ENCODE measurements at places on chromosomes 16 and 17.

DNA sequence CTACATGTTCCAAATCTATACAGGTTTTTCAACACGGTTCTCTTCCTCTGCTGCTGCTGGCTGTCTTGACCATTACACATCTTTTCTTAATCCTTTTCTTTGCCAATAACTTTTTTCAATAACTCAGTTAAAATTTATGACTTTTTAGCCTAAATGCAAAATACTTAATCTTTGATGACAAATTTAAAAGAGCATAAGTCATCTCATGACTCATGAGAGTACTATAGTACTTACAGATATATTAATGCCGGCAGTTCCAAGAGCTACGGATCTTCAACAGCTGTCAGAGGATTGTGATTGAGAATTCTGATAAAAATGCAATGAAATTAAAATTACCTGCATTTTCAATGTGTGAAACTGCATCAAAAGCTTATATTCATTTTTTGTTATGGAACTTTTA, 105.5 kb downstream of the KPNA2 start:
- DNase-seq, result no peak

DNA sequence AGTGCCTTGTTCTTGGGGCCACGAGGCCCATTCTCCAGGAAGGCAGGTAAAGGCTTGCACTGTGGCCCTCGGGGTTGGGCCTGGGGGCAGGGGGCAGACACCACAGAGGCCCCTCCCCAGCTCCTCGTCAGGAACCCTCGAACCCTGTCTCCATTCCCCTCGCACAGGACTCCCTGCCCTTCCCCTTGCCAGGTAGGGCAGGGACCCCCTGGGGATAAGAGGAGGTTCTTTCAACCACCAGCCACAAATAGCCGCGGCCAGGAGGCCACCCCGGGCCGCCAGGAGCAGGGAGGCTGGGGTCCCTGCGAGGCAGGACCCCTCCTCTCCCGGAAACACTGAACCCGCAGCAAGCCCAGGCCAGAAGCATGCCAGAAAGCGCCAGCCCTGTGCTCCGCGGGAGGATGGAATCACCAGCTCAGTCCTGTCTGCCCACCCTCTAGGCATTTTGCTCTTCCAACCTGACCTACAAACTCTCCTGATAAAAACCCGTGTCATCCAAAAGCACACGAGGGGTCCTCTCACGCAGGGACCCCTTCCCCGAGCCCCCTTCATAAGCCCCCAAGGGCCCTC, 45.6 kb downstream of the SLC47A1 start:
- no peak for DNase-seq

- DNase-seq, result no peak
Observed at GRCh38 chr17:22570144-22570845, 878.0 kb downstream of the KCNJ18 start.

DNA sequence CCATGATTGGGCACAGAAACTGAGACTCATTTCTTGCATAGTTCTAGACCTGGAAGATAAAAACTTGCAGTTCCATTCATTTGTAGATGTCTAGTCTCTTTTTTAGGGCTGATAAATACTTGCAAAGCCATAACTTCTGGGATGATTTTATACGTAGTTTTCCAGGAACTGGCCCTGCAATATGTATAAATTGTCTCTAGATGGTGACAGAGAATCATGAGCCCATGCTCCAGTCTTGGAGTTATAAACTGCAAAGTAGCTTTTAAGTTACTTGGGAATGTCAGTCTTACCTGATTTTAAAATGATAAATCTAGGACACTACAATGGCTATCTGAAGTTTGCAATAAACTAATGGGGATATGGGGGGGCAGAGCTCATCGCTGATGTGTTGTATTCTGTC, 3.0 kb upstream of the ADAMTS18 start:
- DNase-seq, result no peak

DNA sequence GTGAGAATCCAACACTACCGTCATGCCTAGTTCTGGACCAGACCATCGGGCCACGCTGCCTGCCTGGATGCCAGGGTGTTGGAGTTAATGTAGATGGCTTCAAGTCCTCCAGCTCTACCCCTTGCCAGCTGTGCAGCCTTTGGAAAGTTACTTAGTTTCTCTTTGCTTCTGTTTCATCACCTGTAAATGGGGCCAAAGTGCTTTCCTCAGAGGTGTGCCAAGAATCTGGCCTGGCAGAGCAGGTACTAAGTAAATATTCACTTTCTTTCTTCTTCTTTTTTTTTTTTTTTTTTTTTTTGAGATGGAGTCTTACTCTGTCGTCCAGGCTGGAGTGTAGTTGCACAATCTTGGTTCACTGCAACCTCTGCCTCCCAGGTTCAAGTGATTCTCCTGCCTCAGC, 159.5 kb upstream of the RPL38 start:
- DNase-seq, result no peak

DNA sequence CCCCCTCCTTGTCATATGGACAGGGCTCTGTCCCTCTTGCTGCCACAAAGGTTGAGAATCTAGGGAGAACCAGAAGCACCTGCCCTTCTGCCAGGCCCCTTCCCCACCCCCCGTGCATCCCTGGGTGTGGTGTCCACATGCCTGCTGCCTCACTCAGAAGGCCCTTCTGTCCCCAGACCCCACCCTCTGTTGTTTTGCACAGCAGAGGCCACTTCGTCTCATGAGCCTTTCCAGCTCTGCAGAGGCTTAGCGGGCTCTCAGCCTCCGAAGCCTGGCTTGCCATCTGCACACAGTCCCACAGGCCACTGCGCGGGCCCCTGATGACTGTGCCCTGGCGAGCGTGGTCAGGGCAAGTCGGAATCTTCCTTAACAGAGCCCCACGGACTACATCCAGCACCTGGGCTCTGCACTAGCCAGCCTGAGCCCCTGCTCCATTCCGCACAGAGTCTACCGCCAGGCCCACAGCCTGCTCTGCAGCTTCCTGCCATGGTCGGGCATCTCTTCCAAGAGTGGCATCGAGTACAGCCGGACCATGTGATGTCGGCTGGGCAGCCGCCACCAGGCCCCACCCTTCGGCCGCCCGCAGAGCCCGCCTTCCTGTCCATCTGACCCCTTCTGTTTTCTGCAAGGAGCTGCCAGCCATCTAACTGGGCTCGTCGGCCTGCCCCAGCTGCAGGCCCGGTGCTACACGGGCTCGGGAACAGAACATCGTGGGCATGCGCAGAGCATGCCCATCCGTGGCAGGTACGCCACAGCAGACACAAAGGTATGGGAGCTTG, 10.8 kb downstream of the C16orf90 start:
- DNase-seq, result no peak

DNA sequence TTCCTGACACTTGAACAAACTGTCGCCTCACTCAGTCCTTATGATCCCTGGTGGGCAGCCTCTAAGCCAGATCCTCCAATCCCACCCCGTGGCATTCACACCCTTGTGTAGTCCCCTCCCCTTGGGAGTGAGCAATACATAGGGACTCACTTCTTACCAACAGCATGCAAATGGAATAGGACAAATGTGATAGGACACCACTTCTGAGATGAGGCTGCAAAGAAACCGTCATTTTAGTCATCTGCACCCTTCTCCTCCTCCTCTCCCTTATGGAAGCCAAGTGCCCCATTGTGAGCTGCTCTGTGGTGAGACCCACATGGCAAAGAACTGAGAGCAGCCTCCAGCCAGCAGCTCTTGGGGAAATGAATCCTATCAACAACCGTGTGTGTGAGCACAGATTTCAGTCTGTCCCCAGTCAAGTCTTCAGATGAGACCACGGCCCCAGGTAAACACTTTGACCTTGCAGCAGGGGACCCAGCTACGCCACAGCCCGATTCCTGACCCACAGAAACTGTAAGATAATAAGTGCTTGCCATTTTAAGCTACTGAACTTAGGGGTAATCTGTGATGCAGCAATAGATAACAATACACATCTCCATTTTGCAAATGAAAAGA, 46.9 kb downstream of the ZFHX3 start:
- no peak for DNase-seq

DNA sequence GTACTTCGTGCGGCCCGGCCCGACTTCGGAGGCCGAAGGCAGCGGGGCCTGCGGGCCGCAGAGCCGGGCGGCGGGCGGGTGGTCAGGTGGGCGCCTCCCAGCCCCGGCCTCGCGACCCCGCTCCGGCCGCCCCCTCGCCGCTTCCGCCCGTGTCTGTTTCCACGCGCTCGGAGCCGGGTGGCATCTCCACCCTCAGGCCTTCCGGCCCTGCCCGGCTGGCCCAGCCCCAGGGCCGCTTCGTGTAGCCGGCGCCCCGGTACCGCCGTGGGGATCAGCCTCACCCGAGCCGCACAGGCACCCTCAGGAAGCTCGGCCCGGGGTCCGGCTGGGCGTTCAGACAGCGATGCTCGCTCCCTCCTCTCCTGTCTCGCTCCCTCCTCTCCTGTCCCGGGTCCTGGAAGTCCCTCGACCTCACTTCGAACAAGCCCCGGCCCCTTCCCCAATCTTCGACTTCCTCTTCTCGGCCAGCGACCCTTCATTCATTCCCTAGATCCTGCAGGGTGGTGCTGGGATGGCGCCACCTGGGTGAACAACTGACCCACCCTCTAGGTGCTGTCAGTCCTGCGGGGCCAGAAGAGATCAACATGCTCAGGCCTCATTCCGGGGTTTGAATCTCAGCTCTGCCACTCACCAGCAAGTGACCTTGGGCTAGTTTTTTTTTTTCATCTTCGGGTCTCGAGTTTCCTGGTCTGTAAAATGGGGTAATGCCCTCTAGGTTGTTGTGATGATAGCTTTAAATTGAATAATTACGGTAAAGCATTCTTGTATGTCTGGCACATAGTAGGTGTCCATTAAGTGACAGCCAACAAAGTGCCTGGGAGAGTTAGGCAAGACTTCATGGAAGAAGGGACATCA, 610 bp downstream of the VPS4A start:
- DNase-seq, result peak; percentile 9

- no peak for DNase-seq
Observed at GRCh38 chr16:66477028-66477515, 50.0 kb downstream of the BEAN1 start.

GRCh38 chr17:1480747-1481465, 11.6 kb downstream of the MYO1C start:
- no peak for DNase-seq

DNA sequence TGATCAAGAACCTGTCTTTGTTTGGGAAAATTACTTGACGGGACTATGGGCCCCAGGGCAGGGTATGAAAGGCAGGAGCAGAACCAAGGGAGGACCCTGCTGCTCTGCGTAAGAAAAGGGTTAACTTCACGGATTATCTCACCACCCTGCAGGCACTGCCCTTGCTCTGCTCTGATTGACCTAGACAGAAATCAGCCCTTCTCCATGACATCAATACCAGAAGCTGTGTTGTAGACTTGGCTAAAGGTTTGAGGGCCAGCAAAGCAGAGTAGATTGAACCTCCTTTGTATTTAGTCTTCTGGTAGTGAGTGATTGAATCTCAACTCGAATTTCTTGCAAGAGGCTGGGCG, 52.9 kb upstream of the ETV4 start:
- no peak for DNase-seq

- peak; percentile 15 for DNase-seq
Observed at GRCh38 chr17:80892900-80893603, 98.6 kb upstream of the CHMP6 start.

DNA sequence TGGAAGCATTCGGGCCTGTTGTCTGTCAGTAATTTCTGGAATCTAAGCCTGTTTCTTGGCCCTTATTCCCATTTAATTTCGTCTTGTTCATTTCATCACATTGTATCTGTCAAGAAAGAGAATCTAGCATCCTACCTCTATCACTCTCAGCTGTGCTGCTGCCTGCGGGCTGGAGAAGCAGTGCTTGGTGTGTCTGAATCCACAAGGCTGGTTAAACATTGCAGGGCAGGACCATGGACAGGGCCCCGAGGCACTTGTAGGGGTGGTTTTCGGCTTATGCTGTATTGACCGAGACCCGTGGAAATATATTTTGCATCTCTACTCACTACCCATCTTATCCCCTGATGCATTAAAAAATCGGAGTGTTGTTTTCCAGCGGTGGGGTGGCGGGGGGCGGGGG, 3.1 kb downstream of the RAB11FIP4 start:
- peak; percentile 18 for DNase-seq

DNA sequence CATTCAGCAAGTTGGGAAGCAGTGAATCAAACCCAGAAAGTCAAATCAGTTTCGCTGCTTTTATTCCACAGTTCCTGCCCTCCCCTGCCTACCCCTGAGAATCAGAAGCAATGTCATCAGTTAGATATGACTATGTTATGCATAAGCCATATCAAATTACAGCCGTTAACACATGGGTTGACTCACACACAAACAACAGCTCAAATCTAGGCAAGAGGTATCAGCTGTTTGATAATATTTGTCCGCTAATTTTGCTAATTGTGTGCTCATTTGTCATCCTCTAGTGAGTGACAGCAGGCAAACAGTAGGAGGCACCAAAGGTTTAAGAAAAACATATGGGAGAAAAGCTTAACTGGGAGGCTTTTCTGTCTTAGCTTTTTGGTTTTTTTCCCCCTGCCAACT, 327.4 kb upstream of the CCL2 start:
- DNase-seq, result no peak

DNA sequence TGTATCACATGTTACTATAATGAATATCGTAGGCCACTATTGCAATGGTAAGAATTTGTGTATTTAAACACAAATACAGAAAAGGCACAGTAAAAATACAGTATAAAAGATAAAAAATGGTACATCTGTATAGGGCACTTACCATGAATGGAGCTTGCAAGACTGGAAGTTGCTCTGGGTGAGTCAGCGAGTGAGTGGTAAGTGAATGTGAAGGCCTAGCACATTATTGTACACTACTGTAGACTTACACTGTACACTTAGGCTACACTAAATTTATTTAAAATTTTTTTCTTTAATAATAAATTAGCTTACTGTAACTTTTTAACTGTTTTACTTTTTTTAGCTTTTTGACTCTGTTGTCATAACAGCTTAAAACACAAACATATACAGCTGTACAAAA, 42.5 kb downstream of the AKAP10 start:
- no peak for DNase-seq

DNA sequence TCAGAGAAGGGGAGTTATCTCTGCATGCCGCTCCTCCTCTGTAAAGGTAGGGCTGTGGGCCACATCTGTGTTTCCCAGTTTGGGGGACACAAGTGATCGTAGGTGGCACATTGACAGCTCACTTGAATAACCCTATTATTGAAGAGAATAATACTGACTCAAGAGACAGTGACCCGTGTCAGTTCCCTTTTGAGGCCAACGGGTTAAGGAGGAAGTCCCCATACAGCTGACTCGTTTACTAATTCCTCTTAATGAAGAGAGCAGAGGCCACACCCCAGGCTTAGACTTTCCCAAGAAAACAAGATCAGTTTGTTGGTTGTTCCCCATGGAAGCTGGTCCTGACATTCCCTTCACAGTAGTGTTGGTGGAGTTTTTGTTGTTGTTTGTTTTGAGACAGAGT, 33.0 kb downstream of the IL4R start:
- DNase-seq, result no peak

DNA sequence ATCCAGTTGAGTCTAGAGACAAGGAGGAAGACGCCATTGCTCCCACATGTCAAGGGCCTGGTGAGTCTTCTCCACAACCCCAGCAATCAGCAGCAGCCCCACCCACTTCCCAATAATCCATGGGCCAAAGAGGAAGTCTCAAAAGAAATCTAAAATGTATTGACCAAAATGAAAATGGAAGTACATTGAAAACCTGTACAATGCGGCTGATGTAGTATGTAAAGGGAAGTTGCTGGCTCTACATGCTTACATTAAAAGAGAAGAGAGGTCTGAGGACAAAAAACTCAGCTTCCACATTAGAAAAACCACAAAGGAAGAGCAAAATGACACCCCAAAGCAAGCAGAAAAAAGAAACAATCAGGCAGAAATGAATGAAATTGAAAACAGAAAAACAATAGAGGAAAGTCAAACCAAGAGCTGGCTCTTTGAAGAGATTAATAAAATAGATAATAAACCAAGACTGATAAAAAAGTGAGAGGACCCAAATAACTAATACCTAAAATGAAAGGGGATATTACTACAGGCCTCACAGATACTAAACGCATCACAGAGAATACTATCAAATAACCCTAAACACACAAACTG, 100.6 kb upstream of the METRNL start:
- DNase-seq, result no peak
